Left lung (tissue), 14 donors: ENCODE measurements at places on chromosomes 6 and 20.

- DNase-seq: peak; percentile 87
Observed at GRCh38 chr20:36574366-36575135, 1.2 kb downstream of the TGIF2 start.

- DNase-seq: no peak
Observed at GRCh38 chr6:126632271-126632670, 292.4 kb downstream of the CENPW start.

DNA sequence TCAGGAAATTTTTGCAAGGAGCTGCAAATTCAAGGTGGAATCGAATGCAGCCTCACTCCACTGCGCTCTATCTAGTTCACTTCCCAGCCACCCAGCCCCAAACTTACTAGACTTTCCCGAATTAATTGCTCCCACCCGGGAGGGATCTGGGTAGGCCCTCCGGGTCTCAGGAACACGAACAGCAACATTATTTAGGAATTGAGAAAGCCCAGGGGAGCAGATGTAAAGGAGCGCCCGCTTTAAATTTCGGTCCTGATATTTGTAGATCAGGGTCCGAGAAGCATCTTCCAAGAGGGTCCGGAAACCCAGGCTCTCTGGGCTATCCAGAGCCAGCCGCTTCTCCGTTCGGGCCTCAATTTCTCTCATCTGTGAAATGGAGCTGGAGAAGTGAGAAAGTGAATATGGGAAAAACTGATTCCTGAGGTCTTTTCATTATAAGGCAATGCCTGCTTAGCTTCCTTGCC lies 490 bp upstream of the ID1 start:
- no peak for DNase-seq

DNA sequence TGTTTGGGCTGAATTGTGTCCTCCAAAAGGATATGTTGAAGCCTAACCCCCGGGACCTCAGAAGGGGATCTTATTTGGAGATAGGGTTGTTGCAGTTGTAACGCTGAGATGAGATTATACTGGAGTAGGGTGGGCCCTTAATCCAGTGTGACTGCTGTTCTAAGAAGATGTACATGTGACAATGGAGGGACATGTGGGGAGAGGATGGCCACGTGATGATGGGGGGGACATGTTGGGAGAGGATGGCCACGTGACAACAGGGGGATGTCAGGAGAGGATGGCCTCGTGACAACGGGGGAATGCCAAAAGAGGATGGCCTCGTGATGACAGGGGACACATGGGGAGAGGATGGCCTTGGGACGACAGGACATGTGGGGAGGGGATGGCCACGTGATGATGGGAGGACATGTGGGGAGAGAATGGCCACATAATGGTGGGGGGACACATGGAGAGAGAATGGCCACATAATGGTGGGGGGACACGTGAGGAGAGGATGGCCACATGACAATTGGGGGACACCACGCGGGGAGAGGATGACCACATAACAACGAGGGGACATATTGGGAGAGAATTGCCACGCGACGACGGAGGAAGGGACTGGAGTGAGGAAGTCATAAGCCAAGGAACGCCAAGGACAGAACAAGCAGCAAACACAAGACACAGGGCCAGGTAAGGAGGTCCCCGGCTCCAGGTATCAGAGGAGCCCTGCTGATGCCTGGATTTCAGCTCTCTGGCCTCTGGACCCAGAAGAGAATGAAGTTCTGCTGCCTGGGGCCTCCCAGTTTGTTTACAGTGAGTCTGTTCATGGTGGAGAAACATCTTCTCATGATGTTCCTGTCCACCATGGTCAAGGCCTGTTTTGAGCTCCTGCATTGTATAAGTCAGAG lies 29.2 kb downstream of the SYNJ2 start:
- peak; percentile 26 for DNase-seq

- DNase-seq: no peak
Observed at GRCh38 chr6:4113649-4114048, 21.7 kb downstream of the ECI2 start.

- no peak for DNase-seq
Observed at GRCh38 chr20:24780674-24781417, 168.2 kb upstream of the CST7 start.

- DNase-seq: no peak
Observed at GRCh38 chr6:161091972-161092701, 100.6 kb downstream of the MAP3K4 start.

- DNase-seq: peak; percentile 70
Observed at GRCh38 chr6:13924146-13924948, 405 bp upstream of the RNF182 start.

DNA sequence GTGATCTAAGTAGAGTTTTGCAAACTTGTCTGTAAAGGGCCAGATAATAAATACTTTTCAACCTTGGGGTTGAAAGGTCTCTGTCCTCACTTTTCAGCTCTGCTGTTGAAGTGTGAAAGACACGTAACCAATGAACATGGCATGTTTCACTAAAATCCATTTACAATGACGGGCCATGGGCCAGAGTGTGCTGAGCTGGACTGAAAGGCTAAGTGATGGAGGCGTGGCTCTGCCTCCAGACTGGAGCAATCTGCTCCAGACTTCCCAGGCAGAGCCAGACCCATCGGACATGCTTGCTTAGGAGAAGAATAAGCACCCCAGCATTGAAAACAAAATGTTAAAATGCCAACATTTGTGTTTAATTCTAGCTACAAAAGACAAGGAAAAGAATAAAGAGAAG lies 41.4 kb downstream of the SCAND1 start:
- DNase-seq: no peak

DNA sequence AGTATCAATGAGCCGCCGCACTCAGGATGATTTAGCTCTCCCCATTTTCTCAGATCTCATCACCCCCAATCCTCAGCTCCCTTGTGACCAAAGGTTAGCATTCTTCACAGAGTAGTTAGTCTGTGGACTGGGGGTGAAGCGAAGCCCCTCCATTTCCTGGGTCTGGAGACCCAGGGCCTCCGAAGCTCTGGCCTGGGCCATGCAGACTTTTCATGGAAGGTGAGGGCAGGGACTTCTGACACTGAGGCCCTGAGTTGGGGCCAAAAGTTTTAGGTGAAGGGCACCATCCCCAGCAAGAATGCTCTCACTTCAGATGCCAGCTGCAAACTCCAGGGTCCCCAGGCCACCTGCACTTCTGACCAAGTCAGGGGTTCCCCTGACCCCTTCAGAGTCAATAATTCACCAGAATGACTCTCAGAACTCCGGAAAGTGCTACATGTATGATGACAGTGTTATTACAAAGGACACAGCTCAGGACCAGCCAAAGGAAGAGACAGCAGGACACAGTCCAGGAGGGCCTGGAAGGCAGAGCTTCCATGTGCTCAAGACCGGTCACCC lies 65.7 kb upstream of the DUSP22 start:
- no peak for DNase-seq

- DNase-seq: no peak
Observed at GRCh38 chr20:44916586-44916985, 6.7 kb downstream of the PABPC1L start.

- no peak for DNase-seq
Observed at GRCh38 chr20:24102749-24103333, 114.3 kb upstream of the GGTLC1 start.

DNA sequence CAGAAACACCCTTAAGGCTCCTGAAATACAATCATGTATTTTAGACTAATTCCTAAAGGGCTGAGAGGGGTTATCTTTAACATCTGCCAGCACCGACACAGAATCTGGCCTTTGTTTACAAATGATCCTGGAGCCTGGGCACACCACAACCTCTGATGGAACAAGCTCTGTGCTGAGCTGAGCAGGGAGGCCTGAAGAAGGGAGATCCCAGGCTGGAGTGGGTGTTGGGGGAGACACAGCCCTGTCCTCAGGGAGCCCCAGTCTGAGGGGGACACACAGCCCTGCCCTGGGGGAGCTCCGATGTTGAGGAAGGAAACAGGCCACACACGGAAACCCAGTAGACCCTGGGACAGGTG lies 130.5 kb downstream of the VEGFA start:
- DNase-seq: no peak

- no peak for DNase-seq
Observed at GRCh38 chr20:32438331-32438858, 80.3 kb downstream of the ASXL1 start.

DNA sequence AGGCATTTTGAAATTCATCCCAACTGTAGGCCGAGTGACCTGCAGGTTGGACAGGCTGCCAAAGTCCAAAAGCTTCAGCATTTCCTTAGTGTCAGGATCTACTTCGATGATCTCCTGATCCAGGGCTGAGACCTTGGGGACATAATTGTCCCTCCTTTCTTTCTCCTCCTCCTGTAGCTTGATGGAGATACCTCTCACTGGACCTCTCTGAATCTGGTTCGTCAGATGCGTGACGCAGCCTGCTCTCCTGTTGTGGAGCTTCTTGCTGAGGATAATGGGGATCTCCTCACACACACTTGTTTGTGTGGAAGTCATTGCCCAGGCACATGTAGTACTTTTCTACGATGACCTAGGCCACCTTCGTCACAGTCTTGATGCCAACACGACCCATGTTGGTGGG lies 1.5 kb upstream of the MAS1L start:
- no peak for DNase-seq

- DNase-seq: no peak
Observed at GRCh38 chr20:61643656-61644377, 391.8 kb downstream of the CDH4 start.

DNA sequence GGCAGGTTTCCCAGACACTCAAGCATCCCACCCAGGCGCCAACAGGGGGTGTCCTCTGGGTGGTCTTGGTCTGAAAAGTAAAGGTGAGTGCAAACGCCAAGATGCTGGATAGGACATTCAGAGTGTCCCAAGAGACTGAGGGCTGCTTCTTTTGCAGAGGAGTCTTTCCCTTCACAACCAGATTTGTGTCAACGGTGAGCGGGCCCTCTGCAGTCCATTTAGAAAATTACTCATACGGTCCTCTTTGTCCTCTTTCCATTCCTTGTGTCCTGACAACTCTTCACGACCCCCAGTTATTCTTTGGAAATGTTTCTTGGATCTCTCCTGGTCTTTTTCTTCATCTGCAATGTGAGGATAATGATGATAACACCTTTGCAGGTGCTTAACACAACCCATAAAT lies 257.8 kb downstream of the CDC5L start:
- DNase-seq: no peak

DNA sequence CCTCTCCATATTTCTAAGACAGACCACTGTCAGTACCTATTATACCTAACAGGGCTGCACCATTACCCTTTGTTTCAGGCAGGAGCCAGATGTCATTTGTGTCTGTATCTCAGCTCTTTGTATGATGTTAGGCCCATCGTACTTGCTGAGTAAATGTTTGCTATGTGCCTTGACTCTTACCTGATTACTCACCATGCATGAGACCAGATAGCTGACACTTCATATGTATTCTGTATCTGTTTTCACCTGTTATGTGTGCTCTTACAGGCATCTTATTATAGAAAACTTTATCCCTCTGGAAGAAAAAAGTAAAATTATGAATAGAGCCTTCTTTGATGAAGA lies 31.7 kb upstream of the ASXL1 start:
- no peak for DNase-seq

GRCh38 chr6:40509086-40509485 lies 78.1 kb downstream of the LRFN2 start:
- DNase-seq: no peak

DNA sequence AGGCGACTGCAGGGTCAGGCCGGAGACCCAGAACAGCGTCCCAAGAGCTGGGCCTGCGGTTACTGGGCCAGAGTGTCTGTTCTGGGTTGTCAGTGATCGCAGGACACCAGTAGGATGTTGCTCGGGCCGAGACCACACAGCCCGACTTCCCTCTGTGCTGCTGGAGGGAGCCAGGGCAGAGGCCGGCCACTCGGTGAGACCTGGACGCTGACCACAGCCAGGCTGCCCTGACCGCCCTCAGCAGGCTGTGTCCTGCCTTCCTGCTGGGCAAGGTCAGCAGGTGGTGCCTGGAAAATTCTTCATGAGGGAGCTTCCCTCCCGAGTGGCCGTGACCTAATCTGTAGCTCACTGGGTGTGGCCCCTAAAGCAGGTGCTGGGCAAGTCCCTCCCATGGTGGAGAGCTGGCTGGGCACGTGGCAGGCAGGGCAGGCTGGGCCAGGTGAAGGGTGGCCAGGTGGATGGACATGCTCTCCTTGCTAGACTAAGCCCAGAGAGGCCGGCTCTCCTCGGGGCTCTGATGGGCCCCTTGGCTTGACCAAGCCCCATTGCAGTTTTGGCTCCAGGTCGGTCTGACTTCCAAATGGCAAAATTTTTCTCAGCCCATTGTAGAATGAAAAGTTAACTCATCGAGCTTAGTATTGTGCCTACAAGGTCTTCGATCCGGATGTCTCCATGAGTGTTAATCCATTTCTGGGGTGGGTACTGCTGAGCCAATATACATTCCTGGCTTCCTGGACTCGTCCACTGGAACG lies 1.9 kb downstream of the SLCO4A1 start:
- no peak for DNase-seq

- DNase-seq: no peak
Observed at GRCh38 chr6:170132561-170132991, 158.3 kb downstream of the DLL1 start.

DNA sequence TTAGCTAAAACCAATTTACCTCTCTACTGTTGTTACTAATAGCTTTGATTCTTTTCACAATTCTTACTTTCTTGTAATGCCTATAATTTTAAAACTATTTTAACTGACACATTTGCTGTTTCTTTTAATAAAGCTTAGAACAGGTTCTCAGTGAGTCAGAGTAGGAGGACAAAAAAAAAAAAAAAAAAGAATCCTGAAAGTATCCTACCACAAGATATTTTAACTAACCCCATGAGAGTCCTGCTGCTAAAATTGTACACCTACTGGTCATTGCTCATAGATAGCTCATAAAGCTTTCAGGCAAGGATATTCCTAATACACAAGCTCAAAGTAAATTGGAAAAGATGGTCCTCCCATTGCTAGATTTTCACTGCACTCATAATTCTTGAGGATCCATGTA lies 301.0 kb downstream of the CENPW start:
- no peak for DNase-seq

GRCh38 chr6:26235302-26235670 lies 129.7 kb upstream of the BTN3A2 start:
- no peak for DNase-seq

DNA sequence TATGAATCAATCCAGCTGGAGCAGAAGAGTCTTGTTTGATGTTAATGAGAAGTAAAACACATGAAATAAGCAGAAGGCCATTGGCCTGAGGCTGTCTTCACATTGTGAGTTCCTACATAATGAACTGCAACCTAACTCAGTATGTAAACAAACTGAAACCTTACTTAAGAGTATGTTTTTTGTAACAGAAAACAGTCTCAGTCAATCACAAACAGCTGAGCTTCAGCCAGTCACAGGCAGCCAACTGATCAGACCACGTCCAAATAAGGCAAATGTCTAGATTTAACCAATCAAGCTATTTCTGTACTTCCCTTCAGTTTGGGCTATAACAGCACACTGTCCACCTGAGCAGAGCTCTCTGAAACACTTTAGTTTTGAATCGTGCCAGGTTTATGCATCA lies 234.7 kb downstream of the TRDN start:
- peak; percentile 47 for DNase-seq
